ENCODE measurements at places on chromosomes 7 and 10.
A peak's percentile ranks its signal among the peaks of the same experiment; 100 is the strongest.

DNA sequence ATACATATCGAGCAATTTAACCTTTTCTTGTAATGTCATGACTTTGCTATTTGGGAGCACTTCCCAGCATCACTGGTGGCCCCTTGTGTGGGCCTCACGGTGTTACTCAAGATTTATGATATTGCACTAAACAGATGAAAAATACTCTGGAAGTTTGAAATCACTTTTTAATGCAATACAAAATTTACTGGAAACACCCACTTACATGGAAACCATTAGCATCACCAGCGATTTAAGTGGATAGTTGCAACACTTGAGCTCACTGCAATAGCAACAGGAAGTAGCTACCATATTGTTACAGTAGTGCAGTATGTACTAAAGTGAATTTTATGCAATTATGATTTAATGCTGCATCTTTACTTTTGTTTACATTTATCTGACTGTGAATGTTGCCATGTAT, 184.4 kb downstream of the MDFIC start:
- no peak for DNase-seq

DNA sequence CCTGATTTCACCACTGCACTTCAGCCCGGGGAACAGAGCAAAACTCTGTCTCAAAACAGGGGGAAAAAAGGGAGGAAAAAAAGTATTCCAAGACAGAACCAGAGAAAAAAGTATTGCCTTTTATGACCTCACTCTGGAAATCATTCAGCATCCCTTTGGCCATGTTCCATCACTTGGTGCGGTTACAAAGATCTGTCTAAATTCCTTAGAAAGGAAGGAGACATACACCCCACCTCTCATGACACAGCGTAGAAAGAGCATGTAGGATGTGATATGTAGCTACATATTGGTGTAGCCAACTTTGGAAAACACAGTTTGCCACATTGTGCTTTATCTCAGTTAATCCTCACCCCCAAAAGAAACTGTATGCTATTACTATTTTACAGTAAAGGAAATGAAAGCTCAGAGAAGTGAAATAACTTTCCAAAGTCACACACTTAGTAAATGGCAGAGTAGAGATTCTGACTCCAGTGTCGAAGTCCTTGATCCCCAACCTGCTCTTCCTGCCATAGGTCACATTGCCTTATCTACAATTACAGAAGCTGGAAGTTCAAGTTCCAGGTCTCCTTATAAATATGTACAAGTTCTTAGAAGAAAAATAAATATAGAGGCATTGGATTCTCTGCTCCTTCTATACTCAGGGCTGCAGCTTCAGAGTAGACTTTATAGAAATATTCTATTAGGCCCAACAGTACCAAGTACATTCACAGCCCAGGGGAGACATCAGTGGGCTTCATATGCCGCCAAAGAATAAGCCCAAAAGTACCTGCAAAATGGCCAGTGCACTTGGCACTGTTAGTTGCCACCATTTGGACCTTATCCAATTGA, 91.6 kb upstream of the KMT2E start:
- DNase-seq: no peak

- no peak for DNase-seq
Measured at GRCh38 chr7:47539398-47540052, 42.4 kb downstream of the TNS3 start.

DNA sequence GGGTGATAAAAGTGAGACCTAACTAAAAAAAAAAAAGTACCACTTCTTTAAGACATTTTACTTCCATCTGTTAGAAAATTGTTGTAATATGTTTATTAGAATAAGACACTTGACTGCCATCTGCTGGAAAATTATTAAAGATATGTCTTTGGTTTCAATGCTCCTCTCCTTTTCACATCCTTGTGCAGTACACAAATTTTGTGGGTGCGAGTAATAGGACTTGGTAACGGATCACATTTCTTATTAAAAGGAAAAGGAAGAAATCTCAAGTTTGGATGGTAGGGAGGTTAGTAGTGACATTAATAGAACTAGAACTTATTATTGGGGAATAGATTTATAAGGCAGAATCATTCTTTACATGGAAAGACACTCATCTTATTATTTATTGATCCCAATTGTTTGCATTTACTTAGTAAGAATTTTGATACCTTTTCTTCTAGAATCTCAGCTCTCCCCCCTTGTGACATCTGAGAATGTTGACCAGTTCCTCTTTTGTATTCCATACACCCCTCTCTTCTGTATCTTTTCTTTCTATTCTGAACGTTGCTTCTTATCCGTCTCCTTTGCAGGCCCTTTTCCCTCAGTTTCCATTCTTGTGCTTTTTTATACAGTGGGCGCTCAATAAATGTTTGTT, 43.0 kb upstream of the RPA3 start:
- DNase-seq: no peak

GRCh38 chr7:116521046-116521664, 3.7 kb upstream of the CAV1 start:
- no peak for DNase-seq

- no peak for DNase-seq
Measured at GRCh38 chr10:121687095-121687813, 89.0 kb upstream of the FGFR2 start.

DNA sequence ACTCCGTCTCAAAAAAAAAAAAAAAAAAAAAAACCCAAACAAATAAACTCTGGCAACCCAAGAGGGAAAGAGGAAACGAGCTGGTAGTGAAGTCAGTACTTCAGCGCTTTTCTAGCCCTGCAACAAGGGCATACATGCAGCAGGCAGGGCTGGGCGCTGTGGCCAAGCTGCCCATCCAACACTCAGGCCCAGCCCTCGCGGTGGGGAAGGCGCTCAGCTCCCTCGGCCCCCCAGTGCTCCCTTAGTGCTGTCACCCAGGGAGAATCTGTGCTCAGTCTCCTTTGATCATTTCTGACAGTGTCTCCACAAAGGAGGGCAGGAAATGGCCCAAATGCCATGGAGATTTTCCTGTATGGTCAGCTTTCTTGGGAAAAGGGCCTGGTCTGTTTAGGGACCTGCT, 97.2 kb downstream of the SMURF1 start:
- no peak for DNase-seq

GRCh38 chr10:97633921-97634320, 621 bp upstream of the MORN4 start:
- no peak for DNase-seq

DNA sequence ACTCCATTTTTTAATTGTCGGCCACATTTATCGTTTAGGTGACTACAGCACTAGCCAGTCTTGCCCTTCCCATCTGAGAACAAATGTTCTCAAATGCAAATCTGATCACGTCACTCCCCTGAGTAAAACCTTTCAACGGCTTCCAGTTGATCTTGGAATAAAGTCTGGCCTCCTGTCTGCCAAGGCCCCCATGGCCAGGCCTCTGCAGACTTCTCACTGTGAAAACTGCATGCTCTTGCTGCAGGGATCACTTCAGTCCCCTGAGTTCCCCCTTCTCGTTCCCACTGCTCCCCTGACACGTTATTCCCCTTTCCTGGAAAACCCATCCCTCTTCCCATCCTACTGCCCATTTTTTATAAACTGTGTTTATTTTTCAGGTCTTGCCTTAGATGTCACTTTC, 124.1 kb upstream of the NEBL start:
- no peak for DNase-seq

DNA sequence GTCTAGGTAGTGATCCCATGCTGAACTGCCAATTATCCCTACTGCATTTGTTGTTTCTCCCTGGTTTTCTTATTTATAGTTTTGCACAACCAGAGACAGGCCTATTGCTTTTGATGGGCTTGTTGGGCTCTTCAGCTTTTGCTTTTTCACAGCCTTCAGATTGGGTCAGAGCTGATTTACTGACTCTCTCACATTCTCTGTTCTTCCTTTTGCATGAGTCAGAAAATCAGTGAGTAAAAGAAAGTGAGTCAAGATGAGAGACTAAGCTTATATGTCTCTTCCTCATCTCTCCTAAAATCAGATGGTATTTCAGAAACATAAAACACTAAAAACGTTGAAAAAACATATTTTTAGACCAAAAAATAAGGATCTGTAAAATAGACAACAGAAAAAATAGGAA, 1135.4 kb downstream of the XPNPEP1 start:
- DNase-seq: no peak

GRCh38 chr10:49415109-49415508, 19.2 kb upstream of the DRGX start:
- DNase-seq: no peak

DNA sequence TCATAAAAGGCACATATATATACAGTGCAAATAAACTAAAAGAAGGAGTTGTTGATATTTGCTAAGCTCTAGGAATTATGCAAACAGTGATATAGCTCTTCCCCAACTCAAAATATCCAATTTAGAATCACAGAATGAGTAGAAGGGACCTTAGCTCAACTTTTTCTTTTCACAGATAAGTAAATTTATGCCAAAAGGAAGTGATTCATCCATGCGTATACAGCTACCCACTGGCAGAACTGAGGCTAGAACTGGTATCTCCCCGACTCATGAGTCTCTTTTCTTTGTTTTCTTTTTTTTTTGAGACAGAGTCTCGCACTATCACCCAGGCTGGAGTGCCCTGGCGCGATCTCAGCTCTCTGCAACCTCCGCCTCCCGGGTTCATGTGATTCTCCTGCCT, 54.2 kb upstream of the SVIL start:
- no peak for DNase-seq

GRCh38 chr10:97356318-97356914, 21.9 kb upstream of the FRAT2 start:
- DNase-seq: no peak

- no peak for DNase-seq
Measured at GRCh38 chr7:158586499-158587161, 993 bp downstream of the PTPRN2 start.

DNA sequence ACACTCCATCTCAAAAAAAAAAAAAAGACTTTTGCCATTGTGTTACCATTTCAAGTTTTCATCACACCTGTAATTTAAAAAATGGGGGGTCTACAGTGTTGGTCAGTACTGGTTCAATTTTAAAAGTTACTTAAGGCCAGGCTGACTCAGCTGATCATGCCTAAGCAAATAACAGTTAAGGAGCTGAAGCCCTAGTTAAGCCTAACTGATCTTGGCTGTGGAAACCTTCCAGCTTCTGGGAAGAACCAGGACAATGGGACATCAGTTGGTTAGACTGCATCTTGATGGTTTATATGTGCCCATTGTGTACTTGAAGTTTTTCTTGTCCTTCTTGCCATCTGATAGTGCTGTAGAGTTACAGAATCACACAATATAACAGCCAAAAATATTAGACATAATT, 26.7 kb downstream of the VCL start:
- no peak for DNase-seq

DNA sequence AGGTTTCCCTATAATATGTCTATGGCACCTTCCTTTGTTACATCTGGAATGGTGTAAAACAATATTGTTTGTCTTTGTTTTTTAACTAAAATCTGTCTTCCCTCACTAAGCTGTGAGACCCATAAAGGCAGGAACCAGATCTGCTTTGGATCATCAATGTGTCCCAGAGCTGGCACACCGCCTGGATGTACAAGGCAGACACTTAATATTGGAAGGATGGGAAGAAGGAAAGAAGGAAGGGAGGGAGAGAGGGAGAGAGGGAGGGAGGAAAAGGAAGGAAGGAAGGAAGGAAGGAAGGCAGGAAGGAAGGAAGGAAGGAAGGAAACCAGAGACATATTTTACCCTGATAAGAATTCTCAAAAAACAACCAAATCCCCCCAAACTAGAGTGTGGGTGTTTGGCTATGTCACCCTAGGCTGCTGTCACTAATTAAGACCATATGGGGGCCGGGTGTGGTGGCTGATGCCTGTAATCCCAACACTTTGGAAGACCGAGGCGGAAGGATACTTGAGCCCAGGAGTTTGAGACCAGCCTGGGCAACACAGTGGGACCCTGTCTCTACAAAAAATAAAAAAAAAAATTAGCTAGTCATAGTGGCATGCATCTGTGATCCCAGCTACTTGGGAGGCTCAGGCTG, 59.6 kb downstream of the SH3PXD2A start:
- no peak for DNase-seq

DNA sequence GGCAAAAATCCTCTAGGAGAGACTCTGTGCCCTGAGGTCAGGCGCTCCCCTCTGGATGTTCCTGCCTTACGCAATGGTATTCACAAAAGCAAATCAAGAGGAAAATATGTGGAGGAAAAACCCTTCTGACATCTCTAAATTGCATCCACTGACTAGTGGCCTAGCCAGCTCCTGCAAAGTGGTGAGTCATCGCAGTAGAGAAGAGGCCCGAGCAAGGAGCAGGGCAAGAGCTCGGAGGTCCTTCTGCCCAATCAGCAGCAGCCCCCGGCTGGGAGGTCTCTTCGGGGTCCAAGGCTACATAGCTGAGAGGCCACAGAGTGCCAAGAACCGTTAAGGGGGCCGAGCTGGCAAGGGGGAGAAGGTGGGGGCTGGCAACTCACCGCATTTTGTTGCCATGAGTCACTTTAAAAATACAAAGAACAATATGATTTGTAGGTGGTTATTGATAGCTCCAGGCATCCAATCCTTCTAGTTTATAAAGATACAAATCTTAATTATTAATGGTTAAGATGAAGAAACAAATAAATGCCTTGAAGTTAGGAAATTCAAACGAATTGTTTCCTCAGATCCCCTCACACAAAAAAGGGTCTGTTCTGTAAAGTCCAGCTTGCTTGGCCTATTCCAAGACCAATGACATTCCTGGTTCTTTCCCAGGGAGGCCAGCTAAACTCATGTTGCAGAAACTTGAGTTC, 161.6 kb downstream of the PKD1L1 start:
- DNase-seq: peak; percentile 27

- no peak for DNase-seq
Measured at GRCh38 chr7:66344166-66344565, 139.0 kb downstream of the TPST1 start.

DNA sequence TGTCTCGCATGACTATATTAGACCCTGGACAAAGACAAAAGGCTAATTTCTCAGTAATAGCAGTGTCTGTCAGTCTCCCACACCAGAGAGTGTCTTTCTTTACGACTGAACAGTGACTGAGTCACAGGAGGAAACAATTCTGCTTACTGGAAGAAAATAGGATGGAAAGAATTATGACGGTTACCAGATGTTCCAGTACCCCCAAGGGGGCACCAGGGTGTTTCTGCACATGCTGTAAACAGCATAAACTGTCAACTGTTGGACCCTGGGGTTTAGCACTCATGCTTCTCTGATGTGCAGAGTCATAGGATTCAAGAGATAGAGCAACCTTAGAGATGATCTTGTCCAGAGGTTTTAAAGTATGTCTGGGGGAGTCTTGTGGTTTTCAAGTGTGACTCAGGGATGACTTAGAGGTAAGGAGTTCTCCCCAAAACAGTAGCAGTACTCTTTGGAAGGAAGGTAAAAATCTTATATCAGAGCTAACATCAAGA, 291.7 kb downstream of the THSD7A start:
- no peak for DNase-seq

GRCh38 chr7:98862716-98863420, 6.9 kb downstream of the TMEM130 start:
- no peak for DNase-seq

DNA sequence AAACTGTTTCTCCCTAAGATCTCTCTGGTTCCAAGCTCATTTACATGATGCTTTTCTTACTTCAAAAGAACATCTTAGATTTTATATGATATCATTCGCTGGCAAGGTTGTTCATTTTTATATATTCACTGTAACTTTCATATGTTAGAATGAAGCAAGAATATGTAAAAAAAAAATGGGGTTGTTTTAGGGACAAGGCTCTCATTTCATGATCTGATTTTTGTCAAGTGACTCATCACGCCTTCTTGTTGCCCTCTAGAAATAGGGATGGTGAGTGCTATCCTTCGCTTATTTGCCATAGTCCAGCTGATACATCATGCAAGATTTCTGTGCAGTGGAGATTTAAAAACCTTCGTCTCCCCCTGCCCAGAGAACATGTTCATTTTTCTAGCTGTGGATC, 14.0 kb upstream of the CELF2 start:
- no peak for DNase-seq
